ENCODE measurements at places on chromosomes 6 and 20. TPM values are rescaled to one million over a fixed set of nuclear protein-coding genes. Genes with fewer than 3 reads are reported as not detected.

- H3K36me3 ChIP-seq = no peaks in the 10 kb centered on the region
- H3K4me1 ChIP-seq = no peaks in the 10 kb centered on the region
- no peak overlapping the region for H3K27ac ChIP-seq
- no peak for DNase-seq
Measured at GRCh38 chr6:53982366-53983050, 128.7 kb upstream of the MLIP start.

Gene CD83
- polyA plus RNA-seq = 96.1 TPM

DNA sequence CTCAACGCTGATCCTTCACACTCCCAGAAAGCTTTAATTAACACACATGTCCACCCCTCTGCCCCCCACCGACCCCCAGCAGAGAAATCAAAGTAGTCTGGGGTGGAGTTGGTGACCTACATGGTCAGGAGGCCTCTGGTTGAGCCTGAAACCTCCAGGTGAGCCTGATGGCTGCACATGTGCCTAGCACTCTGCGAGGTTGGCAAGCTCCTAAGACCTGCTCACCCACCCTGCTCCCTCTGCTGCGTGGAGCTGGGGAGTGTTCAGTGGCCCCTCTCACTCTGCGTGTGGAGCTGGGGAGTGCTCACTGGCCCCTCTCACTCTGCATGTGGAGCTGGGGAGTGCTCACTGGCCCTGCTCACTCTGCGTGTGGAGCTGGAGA lies 7.9 kb upstream of the YTHDF1 start:
- no peaks in the 10 kb centered on the region for H3K4me1 ChIP-seq
- no peaks in the 10 kb centered on the region for H3K36me3 ChIP-seq
- no peak for DNase-seq
- H3K27me3 ChIP-seq = peaks cover 44% of the 10 kb centered on the region
- no peak overlapping the region for H3K27ac ChIP-seq
- H3K4me3 ChIP-seq = no peak overlapping the region

DNA sequence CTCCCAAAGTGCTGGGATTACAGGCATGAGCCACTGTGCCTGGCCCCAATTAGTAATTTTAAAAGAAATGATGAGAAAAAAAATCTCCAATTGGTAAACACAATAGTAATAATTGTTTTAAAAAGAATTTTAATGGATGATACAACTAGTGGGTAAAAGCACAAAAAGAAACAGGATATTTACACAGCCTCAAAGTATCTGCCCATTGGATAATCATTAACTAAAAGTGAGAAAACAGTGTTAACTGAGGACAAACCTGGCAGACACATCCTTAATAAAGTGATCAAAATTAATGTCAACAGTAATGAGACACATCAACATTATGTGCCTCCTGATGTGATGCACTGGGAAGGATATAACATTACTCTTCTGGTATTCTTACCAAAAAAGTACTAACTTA lies 24.5 kb downstream of the DTNBP1 start:
- peaks cover 32% of the 10 kb centered on the region for H3K4me1 ChIP-seq
- H3K4me3 ChIP-seq = no peak overlapping the region
- H3K27me3 ChIP-seq = no peaks in the 10 kb centered on the region
- no peak overlapping the region for H3K27ac ChIP-seq

Gene LHFPL5
- polyA plus RNA-seq = not detected

Gene STMN3
- polyA plus RNA-seq = 1.6 TPM

- H3K4me3 ChIP-seq = no peak overlapping the region
- H3K27me3 ChIP-seq = peaks cover 68% of the 10 kb centered on the region
- H3K36me3 ChIP-seq = no peaks in the 10 kb centered on the region
- DNase-seq = no peak
- H3K4me1 ChIP-seq = peaks cover 6% of the 10 kb centered on the region
- no peak overlapping the region for H3K27ac ChIP-seq
Measured at GRCh38 chr20:2696646-2697045, 4.1 kb downstream of the EBF4 start.
